Activated T-cell treated with anti-CD3 and anti-CD28 coated beads, Interleukin-2, amount 50 U/mL, for 4 hours (primary cell): ENCODE measurements at places on chromosomes 11 and 22. TPM values are rescaled to one million over a fixed set of nuclear protein-coding genes. Genes with fewer than 3 reads are reported as not detected.

DNA sequence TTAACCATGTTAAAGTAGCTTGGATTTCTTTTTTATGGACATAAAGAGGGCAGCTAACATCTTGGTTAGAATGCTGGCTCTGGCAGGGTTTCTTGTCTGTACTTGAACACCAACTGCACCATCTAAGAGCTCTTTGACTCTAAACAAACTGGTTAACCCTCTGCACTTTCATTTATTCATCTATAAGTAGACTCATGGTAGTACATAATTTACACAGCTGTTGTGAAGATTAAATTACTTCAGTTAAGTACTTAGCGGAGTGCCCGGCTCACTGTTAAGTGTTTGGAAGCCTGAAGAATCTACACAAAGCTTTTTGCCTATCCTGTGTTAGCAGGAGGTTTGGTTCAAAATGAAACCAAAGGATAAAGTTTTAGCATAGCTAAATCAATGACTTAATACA is 846.2 kb upstream of the API5 start:
- no peak for DNase-seq

- no peak for DNase-seq
Measured at GRCh38 chr22:39130152-39130704, 22.3 kb downstream of the CBX7 start.

DNA sequence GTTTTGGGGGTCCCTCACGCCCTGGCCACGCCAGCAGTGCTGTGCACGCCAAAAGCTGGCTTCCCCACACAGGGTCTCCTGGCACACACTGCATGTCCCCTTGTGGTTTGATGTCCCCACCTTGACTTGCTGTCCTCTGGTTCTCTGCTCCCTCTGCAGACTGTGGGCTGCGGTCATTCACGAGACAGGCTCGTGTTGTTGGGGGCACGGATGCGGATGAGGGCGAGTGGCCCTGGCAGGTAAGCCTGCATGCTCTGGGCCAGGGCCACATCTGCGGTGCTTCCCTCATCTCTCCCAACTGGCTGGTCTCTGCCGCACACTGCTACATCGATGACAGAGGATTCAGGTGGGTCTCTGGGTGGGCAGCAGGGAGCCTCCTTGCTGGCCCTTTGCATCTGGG is 40.2 kb downstream of the ST14 start:
- no peak for DNase-seq

Gene SLC22A12
- total RNA-seq, result not detected

Gene OR5M10
- not detected for total RNA-seq

GRCh38 chr22:30876221-30876751 is 92.3 kb downstream of the MORC2 start:
- DNase-seq, result no peak

DNA sequence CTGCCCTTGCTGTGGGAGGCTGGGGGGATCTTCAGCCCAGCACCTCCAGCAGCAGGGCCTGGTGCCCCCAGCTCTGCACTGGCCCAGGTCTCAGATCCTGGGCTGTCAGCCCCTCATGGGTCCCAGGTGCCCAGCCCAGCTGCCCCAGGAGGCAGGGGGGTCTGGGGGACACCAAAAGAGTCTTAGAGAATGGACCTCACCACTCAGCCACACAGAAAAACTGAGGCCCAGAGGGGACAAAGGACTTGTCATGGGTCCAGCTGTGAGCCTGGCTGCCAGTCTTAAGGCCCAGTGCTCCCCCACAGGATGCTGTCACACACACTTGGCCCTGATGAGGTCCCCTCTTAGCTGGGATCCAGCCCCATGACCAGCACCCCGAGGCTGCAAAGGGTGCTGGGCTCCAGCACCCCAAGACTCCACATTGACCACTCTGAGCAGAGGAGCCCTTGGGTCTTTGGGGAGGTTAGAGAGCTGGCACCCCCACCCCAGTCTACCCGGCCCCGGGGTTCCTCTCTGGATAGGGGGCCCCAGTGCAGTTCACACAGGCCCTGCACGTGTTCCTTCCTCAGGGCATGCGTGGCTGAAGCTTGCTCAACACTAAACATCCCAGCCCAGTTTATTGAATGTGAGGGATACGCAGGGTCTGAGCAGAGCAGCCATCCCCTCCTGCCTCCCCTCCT is 54.4 kb downstream of the IGLL5 start:
- DNase-seq, result no peak

DNA sequence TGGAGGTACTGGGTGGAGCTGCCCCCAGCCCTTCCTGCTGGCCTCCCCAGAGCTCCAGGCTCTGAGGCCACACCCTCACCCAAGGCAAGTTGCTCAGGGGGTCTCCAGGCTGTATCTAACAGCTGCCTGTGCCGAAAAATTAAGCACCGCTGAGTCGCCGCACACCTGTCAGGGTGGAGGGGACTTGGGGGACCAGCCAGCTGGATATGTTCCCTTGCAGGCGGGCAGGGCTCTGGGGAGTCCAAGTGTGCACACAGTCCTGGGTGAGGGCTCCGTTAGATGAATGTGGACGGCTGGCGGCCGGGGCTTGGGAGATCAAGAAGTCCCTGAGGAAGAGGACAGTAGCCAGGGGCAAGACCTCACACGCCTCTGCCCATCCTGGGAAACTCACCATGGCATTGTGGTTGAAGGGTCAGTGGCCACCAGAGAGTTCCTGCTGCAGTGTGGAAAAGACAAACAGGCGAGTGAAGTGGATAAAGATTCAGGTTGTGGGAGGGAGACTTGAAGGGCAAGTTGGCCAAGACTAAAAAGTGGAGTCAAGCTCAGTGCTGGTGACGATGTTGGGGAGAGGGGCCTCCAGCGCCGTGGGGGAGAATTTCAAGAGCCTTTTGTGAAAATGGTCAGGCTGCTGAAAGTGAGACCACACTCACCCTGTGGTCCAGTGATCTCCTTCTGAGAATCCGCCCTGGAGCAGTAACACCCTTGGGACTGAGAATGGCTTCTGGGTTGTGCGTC is 69.6 kb downstream of the CDKN1C start:
- no peak for DNase-seq

- DNase-seq, result no peak
Measured at GRCh38 chr11:123477205-123477907, 47.3 kb downstream of the GRAMD1B start.

DNA sequence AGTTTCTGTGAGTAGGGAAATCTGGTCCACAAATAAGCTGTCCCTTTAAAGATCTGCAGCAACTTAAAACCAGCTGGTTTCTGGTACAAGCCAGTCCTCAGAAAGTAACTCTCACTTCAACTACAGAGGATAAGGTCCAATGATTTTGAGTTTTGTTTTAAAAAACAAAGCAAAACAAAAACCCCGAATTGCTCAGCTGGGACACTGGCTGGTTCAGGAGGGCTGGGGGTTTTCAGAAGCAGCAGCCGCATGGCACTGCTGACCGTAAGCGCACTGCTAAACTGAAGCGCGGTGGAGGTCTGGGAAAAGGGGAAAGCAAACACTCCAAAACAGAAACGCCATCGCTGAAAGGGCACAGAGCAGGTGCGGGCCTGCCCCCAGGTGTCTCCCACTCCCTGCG is 59.7 kb downstream of the MICAL3 start:
- DNase-seq, result no peak

GRCh38 chr11:10317776-10318526 is 13.1 kb downstream of the ADM start:
- no peak for DNase-seq

DNA sequence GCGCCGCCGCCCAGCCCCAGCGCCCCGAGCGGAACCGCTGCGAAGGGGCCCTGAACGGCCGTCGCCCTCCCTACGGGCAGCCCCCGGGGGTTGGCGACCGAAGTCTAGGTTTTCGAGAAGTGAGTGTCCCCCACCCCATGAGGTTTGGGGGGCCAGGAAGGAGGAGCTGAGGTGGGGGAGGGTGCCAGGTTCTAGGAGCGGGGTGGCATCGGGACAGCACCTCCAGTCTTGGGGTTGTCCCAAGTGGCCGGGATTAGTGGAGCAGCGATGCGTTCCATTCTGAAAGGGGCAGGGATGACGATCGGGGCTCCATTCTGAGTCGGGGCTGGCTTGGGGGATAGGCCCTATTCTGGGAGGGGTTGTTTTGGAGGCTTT is 408 bp downstream of the PPP2R5B start:
- DNase-seq, result no peak

Gene PRRG4
- total RNA-seq, result 0.56 TPM

DNA sequence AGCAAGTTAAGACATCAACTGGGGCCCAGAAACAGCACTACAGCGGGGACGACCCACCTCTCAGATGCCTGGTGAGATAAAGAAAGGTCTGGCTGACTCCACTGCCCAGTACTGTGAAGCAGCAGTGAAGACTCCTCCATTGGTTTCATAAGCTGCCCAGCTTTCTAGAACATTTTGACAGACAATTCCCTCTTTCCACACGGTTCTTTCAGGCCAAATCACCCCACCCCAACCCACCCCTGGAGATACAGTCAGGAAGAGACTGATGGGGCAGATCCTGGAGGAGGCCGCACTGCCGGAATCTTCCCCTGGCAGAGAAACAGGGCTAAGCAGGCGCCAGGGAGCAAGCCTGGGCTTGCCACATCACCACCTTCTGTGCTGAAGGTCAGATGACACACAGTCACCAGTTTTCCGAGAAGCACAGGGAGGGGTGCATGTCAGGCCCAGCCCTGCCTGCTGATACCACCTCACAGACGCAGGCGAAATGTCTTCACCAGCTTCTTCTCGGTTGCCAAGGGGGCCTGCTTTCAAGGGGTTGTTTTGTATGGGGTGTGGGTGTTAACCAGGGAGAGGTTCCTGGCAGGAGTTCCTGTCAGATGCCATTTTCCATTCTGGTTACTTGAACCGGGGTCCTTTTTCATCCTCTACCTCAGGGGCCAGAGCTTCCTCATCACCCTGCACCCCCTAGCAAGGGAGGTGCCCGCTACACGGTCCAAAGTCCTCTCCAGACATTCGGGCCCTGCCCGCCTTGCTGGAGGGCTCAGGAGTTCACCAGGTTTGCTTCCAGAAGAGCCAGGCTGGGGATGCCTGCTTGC is 1.4 kb upstream of the NEAT1 start:
- DNase-seq, result peak; percentile 85
